Heart right ventricle (tissue), 16 donors: ENCODE measurements at places on chromosomes 13 and 19. TPM values are rescaled to one million over a fixed set of nuclear protein-coding genes. Genes with fewer than 3 reads are reported as not detected.

Gene ERICH4
- total RNA-seq: not detected

Gene KIR2DL1
- total RNA-seq: not detected

Gene KLK4
- not detected for total RNA-seq

Gene WDR87
- not detected for total RNA-seq

DNA sequence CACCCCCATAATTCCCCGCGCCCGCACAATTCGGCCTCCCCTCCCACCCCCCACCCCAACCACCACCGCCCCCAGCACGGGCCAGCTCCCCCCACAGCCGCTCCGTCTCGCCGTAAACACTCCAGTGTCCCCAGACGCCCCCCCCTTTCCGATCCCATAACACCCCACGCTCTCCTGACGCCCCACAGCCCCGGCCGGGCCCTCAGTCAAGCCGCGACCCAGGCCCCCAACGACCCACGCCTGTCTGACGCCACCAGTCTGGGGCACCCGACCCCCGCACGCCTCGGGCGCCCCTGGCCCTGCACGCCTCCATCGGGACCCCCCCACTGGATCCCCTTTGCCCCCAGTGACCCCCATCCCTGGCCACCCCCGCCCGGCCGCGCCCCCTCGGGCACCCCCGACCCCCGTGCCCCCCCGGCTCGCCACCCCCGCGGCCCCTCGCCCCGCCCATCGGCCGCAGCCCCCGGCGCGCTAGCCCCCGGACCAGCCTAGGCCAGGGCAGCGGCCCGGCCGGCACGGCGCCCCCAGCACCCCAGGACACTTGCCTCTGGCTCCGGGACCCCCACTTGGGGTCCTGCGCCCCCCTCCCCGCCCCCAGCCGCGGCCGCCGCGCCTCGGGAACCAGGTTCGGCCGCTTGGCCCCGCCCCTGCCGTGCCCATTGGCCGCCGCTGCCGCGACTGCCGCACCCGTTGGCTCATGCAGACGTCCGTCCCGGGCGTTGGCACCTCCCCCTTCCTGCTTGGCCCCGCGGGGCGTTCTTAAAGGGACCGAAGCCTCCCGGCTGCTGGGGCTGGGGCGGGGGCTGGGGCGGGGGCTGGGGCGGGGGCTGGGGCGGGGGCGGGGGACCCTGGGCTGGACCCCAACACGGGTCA lies at the start of gene FKBP8:
TSS of gene FKBP8 (minus strand) at position 633 of the 873 bp plus-strand sequence. CDS start 1,603 bp downstream, outside the sequence.
- H3K4me3 ChIP-seq: peak within 1 kb of the TSS; percentile 67
- peaks cover 19% of the 10 kb centered on the region for H3K36me3 ChIP-seq
- peak within 1 kb of the TSS; percentile 93 for H3K27ac ChIP-seq

Gene PSG7
- total RNA-seq: not detected

Gene GRIK5
- 2.5 TPM for total RNA-seq

- no peak overlapping the region for H3K27ac ChIP-seq
- H3K4me1 ChIP-seq: no peaks in the 10 kb centered on the region
- H3K36me3 ChIP-seq: peaks cover 30% of the 10 kb centered on the region
- no peaks in the 10 kb centered on the region for H3K27me3 ChIP-seq
Observed at GRCh38 chr19:27776020-27776419, 1436.9 kb downstream of the UQCRFS1 start.

GRCh38 chr19:29507081-29507860 lies 18.5 kb upstream of the VSTM2B start:
- peaks cover 25% of the 10 kb centered on the region for H3K27me3 ChIP-seq
- H3K36me3 ChIP-seq: no peaks in the 10 kb centered on the region
- no peaks in the 10 kb centered on the region for H3K4me1 ChIP-seq
- H3K4me3 ChIP-seq: no peak overlapping the region
- DNase-seq: no peak
- no peak overlapping the region for H3K27ac ChIP-seq
